ENCODE measurements at places on chromosomes 2 and 18.

GRCh38 chr2:231611273-231612108 is 18.8 kb downstream of the TEX44 start:
- no peak for DNase-seq

- DNase-seq, result no peak
Measured at GRCh38 chr2:100692906-100693305, 127.0 kb upstream of the NPAS2 start.

DNA sequence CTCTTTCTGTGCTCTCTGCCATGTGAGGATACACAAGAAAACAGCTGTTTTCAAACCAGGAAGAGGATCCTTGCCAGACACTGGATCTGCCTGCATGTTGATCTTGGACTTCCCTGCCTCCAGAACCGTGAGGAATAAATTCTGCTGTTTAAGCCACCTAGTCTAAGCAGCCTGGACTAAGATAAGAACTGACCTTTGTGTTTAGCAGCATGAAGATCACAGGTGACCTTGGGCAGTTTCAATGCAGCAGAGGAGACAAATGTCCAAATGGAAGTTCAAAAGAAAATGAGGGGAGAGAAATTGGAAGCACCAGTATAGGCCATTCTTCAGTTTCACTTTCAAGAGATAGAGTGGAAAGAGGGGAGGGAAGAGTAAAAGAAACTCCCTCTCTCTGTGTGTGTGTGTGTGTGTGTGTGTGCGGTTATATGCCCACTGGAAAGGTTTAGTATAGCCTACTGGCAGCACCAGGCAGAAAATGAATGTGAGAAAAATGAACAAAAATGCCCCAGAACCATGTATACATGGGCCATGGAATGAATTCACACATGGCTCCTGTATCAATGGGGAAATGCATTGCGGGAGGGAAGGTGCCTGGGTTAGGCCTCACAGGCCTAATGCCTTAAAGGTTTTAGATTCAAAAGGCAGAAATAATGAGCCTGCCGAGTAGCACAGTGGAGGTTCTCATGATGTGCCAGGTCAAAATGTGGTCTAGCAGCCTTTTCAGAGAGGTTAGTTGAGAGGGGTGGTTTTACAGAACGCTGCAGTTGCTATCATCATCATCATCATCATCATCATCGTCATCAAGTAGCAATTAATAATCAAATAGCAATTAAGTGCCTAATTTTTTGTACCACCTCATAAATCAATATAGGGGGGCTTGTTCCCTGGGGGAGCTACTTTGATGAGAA is 1.1 kb upstream of the CERS6 start:
- DNase-seq, result no peak

DNA sequence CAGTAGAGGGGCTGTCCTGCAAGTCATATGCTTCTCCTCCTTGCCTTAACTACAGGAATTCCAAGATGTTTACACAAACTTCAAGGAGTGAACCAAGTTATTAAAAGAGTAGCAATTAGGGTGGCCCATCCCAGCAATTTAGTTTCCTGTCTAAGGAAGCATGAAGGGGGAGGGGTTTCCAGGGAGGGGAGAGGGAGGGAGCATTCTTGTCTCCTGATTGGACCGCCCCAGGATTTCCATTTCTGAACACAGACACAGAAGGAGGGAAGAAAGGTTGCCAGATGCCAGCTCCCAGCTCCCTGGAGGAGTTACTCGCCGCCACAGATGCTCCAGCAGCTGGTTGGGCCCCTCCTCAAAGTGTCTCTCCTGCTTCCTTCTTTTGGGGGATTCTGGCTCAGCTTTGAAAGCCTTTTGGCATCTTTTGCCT is 107.6 kb downstream of the TRIB2 start:
- DNase-seq, result no peak

- DNase-seq, result no peak
Measured at GRCh38 chr2:146415291-146415690, 1429.5 kb upstream of the ACVR2A start.

GRCh38 chr18:9067823-9068222 is 34.7 kb upstream of the NDUFV2 start:
- DNase-seq, result no peak

DNA sequence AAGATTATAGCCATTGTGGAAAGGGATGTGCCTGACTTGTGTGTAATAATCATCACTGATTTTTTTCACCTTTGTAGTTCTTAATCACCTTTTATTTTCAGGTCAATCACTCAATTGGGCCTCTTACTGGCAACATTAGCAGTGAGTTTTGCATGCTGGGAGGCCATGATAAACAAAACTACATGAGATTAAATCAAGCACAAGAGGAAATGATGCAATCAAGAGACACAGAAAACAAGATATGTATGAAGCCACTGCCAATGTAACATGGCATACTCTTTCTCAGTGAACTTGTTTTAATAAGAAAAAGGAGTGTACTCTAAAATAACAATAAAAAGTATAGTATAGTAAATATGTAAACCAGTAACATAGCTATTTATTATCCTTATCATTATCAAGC is 69.9 kb upstream of the FSIP2 start:
- no peak for DNase-seq

- DNase-seq, result no peak
Measured at GRCh38 chr2:23617167-23617810, 232.3 kb downstream of the KLHL29 start.

DNA sequence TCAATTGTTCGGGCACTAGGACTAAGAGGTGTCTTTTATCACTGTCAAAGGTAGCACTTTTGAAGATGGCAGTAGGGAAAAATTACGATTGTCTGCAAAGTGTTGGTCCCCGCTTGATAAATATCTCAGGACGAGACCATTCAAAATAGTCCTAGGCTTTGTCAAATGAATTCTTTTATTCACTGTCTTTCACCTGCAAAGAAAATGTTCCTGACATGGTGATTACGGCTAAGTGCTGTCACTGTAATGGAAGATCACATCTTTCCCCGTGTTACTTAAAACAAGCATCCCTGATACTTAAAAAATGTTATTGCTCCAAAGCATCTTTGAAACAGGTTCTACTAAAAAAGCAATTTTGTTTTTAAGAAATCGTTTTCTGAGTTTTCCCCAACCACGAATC is 71.7 kb downstream of the KCTD1 start:
- DNase-seq, result no peak

DNA sequence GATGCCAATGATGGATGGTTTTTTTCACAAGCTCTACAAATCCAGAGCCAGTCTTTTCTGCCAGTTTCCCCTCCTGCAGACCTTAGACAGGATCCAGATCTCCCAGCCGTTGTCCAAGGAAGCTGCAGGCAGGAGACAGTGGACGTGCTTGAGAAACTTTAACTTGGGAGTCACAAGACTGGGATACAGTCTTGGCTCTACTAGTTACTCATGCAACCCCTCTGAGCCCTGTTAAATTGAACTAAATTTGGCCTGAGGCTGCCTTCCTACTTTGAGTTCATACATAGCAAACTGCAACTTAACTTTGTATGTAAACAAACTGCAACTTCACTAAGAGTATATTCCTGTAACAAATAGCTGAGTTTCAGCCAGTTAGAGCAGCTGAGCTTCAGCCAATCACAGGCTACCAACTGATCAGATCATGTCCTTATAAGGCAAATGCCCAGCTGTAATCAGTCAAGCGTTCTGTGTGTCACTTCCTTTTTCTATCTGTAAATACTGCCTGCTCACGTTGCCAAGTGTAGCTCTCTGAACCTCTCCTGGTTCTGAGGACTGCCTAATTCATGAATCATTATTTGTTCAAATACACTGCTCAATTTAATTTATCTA is 140.9 kb downstream of the CAPN13 start:
- DNase-seq, result no peak

GRCh38 chr2:128807317-128807716 is 488.6 kb upstream of the HS6ST1 start:
- no peak for DNase-seq

GRCh38 chr2:67186326-67186725 is 210.8 kb upstream of the ETAA1 start:
- DNase-seq, result no peak

GRCh38 chr2:41867553-41867952 is 180.3 kb upstream of the PKDCC start:
- no peak for DNase-seq

- no peak for DNase-seq
Measured at GRCh38 chr2:171702781-171703556, 15.7 kb downstream of the DYNC1I2 start.

DNA sequence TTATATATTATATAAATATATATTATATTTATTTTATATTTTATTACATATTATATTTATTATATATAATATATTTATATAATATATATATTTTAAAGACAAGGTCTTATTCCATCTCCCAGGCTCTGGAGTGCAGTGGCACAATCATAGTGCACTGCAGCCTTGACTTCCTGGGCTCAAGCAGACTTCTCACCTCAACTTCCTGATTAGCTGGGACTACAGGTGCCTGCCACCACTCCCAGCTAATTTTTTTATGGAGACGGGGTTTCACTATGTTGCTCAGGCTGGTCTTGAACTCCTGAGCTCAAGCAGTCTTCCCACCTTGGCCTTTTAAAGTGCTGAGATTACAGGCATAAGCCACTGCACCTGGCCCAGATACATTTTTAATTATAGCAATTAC is 110.0 kb downstream of the PHLPP1 start:
- no peak for DNase-seq

- no peak for DNase-seq
Measured at GRCh38 chr2:147709655-147710054, 135.2 kb upstream of the ACVR2A start.

GRCh38 chr2:140436936-140437335 is 1656.7 kb upstream of the NXPH2 start:
- DNase-seq, result no peak

GRCh38 chr18:35436076-35436649 is 59.0 kb upstream of the ZNF396 start:
- DNase-seq, result no peak

DNA sequence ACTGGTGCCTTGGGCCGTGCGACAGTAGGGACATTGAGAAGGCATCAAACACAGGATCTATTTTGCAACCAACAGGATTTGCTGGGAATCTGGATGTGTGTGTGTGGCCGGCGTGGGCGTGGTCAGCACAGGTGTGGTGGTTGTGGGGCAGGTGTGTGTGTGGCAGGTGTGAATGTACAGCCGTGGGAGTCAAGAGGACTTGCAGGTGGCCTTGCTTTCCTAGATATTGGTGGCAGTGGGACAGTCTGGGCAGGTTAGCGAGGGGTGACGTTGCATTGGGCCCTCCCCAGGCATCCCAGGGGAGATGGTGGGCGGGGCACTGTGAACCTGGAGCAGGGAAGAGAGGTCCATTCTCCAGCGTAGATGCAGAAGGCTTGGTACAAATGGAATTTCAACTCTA is 3.2 kb upstream of the LIMS2 start:
- no peak for DNase-seq

DNA sequence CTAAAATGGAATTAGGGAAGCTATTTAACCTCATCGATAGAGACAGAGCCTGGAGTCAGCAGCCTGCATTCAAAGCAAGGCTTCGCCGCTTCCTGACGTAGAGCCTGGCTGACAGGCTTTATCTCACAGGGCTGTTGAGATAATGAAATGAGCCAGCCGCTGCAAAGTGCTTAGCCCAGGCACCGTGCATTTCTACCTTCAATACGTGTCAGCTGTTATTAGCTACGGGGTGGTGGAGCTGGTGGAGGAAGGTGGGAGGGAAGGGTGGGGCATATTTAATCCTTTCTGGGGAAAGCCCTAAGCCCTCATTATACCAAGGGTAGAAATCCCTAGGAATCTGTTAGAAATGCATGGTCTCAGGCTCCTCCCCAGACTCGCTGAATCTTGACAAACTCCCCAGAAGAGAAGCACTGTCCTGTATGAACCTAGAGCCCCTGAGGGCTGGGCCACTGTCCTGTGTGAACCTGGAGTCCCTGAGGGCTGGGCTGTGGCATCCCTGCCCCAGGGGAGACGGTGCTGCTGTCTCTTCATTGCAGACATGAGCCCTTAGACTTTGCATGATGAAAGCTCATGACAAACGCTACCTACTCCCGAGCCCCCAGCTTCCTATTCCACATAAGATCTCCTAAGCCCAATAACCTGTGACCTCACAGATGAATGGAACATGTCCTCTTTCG is 72.4 kb downstream of the ALPK2 start:
- no peak for DNase-seq

- no peak for DNase-seq
Measured at GRCh38 chr2:123747326-123747725, 277.8 kb upstream of the CNTNAP5 start.

- no peak for DNase-seq
Measured at GRCh38 chr2:59969161-59969560, 584.3 kb downstream of the BCL11A start.

DNA sequence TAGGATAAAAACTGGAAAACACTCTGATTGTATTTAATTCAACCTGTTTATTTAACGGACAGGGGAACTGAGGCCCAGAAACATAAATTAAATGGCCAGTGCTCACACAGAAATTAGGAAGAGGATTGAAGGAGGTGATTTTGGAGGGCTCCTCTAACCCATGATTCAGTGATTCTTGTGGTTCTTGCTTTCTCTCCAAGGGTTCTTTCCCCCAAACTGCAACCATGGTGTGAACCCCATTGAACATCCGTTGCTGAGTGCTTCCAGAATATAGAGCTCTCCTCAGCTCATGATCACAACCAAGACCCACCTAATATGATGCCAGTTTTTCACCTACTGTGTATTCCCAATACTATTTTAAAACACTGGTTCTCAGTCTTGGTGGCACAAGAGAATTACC is 41.4 kb downstream of the BMP10 start:
- DNase-seq, result no peak

DNA sequence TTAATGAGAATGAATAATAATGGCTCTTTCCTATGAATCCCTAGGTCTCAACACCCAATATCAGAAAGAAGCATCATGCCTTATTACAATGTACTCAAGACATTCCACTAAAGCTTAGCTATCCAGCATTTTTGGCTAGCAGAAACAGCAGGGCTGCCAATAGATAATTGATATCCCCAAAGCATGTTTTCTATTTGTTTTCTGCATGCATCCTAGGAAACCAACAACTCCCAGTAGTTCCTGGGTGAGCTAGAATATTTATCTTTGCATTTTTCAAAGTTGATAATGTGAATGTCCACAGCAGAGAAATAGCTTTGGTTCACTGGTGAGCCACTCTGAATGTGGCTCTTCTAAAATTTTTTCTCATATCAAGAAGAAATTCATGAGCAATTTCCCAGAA is 5.8 kb upstream of the ANTXR1 start:
- DNase-seq, result no peak

DNA sequence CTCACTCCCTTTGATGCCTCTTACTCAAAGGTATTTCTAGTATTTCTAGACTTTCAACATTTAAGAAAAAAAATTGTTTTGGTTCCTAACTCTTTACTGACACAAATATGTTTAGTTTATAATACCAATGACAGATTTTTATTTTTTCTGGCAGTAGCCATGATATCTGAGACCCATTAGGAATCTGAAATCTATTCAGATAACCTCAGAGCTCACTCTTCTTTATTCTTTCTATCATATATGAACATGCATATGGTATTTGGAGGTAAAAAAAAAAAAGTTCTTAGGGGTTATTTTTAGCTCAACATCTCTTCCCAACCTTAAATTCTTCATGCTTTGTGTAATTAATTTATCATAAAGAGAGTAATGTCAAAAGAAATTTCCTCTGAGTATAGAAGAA is 465.5 kb downstream of the CDH2 start:
- no peak for DNase-seq

DNA sequence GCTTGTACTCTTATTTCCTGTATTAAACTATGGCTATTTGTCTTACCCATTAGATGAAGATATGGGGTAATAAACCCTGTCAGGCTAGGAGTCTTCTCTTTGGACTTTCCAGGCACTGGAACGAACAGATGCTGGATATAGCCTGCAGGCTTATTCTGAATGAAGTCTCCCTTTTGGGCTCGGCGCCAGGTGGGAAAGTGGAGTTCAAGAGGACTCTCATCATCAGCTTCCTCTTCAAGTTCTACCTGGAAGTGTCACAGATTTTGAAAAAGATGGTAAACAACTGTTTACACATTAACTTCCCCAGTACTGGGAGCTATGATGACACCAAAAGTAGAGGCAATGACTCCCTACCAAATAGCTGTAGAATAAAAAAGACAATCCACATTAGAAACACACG is 27.9 kb downstream of the AOX1 start:
- no peak for DNase-seq
